ENCODE measurements at places on chromosomes 16 and 17.

DNA sequence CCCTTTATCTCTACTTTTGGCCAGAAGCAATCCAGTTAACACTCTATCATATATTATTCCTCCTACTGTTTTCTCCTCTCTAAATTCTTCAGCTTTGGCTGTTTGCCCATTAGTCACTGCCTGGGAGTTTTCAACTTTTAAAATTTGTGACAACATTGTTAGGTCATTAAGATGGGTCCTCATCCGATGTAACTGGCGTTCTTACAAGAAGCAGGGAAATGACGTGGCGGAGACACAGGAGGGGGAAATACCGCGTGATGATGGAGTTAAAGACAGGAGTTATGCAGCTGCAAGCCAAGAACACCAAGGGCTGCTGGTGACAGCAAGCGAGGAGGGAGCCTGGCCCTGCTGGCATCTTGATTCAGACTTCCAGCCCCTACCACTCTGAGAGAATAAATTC, 34.8 kb upstream of the CPHXL start:
- DNase-seq, result peak; percentile 45

GRCh38 chr17:61567045-61567802, 23.8 kb downstream of the NACA2 start:
- no peak for DNase-seq

- no peak for DNase-seq
These were observed 86.1 kb upstream of the HSBP1 start for GRCh38 chr16:83721676-83722075.

DNA sequence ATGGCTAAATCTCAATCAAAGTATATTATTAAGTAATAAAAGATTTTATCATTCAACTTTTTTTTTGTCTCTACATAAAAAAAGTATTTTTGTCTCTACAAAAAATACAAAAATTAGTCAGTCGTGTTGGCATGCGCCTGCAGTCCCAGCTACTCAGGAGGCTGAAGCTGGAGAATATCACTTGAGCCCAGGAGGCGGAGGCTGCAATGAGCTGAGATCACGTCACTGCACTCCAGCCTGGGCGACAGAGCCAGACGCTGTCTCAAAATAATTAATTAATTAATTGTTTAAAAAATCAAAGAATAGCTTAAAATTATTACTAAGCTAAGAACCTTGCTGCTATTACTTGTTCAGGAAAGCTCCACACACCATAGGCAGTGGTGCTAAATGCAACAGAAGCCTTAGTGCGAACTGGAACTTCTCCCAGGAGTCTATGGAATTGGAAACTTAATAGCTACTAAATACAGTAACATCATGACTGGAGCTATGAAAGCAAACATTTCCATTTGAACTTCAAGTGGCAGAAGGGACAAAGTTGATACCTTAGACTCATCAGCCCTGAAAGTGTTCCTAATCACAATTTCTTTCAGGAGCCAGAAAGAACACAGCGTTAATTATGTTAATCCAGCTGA, 22.6 kb downstream of the ADCY9 start:
- peak; percentile 55 for DNase-seq

DNA sequence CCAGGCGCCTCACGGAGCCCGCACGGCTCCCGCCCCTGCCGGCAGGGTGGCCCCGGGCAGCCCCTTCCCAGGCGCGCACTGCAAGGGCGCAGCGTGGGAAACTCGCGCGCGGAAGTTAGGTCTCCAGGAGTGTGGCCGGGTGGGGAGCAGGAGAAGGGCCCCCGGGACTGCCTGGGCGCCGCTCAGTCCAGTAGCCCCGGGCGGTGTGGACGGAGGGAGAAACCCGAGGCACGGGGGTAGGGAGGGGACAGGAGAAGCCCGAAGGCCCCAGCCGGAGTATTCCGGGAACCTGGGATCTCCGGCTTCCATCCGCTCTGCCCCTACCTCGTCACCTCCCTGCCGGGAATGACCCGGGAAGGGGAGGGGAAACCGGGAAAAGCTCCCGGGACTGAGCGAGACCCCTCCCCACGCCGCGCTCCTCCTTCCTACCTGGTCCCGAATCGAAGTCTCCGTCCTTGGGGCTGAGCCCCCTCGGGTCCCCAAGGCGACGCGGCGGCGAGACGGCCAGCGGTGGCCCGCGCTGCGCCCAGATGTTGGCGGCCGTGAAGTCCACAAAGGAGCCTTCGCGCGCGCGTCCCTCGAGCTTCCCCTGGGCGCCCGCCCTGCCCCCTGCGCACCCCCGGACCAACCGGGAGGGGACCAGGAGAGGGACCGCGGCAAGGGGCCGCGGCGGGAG, 418 bp downstream of the SOCS3 start:
- peak; percentile 48 for DNase-seq

DNA sequence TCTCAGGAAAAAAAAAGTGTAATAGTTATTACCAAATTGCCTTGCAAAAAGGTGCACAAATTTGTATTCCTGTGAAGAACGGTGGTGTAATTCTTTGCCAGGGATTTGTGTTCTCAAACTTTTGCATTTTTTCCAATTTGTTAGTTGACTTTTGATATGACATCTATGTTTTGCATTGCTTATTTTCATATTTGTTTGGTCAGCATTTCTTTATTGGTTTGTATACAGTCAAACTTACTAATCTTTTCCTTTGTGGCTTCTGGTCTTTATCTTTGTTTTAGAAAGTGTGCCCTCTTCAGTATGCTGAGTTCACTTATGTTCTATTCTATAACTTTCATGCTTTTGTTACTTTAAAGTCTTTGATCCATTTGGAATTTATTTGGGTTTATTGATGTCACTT, 226.2 kb upstream of the ZFHX3 start:
- no peak for DNase-seq

DNA sequence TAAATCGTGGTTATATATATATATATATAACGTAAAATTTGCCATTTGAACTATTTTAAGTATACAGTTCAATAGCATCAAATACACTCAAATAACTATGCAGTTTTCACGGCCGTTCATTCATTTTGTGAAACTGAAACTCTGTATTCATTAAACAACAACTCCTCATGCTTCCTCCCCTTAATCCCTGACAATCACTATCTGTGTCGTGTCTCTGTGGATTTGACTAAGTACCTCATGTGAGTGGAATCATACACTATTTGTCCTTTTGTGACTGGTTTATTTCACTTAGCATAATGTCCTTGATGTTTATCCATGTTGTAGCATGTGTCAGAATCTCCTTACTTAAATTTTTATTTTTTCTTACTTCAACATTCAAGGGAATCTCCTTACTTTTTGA, 2.8 kb downstream of the CCL23 start:
- DNase-seq, result no peak

DNA sequence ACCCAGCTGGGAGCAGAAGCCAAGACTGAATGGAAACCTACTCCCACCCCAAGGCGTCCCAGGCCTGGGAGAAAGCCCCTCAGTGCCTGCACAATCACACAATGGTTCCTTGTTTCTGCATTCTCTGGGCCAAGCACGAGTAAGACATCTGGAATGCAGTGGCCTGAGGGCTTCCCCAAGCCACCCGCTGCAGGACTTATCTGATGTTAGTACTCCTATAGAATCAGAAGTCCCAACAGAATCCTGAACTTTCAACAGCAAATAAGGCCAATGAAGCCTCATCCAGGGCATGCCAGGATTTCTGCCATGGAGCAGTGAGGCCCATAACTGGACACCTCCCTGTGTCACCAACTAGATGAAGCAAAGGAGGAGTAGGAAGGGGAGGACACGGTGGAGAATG, 28.6 kb downstream of the MYO18A start:
- DNase-seq, result peak; percentile 74

- no peak for DNase-seq
These were observed 139.8 kb upstream of the GSE1 start for GRCh38 chr16:85473323-85473722.

DNA sequence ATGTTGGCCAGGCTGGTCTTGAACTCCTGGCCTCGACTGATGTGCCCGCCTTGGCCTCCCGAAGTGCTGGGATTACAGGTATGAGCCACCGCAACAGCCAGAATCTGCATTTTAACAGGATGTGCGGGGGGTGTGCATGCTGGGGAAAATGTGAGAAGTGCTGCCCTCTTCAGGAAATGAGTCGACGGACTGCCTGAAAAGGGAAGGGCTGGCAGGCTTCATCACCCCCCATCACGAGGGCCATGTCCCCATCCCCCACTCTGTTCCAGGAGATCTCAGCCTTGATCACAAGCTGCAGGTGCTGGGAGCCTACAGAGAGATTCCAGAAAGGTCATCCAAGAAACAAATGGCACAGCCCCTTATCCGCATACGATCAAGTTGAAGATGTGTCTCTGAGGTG, 195.3 kb upstream of the RPL38 start:
- no peak for DNase-seq

DNA sequence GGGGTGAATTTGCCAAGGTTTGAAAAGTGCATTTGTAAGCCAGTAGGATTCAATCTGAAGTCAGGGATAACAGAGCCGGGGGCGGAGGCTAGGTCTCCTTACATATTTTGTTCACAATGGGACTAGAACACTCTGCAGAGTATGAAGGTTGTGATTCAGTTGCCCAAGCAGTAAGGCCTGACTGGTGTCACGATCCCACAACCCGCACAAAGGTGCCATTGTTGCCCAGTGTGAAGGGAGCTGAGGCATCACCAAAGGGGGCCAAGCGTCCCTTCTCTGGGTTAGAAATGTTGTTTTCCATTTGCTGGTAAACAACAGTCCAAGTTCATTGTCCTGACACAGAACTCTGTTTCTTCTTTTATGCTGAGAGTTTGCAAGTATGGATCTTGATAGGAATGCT, 471.8 kb downstream of the MAF start:
- DNase-seq, result no peak

DNA sequence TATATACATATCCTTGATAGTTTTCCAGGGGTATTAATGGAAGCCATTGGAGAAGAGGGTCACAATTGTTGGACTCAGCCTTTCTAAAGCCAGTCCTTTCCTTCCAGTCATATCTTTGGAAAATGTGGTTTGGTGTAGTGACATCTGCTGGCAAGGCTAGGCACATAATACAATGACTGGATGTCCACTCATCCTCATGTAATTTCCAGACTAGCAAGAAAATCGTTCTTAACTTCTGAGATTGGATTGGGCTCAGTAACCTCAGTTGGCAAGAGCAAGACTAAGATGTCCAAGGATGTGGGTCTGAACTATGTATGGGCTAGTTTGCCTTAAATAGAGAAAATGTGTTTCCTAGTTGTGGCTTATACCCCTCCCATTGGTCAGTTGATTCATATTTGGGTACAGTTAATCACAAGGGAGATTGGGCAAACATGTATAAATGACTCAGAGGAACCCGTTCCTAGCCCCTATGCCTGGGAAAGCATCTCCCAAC, 8.7 kb upstream of the KAT7 start:
- DNase-seq, result peak; percentile 88

DNA sequence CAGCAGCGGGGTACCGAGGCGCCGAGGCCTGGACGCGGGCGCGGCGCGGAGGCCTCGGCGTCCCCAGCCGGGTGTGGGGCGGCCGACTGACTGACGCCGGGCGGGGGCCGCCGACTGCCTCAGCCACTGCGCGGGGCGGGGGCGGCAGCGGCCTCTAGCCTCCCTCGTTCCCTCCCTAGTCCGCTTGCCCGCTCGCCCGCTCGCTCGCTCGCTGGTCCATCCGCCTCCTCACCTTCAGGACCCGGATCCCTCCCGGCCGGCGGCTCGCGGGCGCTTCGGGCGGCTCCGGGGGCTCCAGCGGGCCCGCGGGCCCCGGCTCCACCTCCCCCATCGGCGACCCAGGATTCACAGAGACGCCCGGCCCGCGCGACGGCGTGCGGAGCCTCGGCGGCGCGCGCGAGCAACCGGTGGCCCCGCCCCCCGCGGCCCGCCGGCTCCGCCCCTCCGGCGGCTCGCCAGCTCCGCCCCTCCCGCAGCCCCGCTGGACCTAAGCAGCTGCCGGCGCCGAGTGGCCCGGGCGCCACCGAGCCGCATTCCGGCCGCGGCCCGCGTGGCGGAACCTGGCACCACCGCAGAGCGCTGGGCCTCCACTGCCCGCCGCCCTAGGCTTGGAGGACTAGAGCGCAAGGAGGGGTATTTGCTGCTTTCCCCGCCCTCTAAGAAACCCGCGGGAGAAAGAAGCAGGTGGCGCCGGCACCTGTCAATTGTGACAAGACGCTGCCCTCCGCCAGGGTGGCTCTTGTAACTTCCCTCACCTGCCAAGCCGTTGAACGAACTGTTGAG, 773 bp downstream of the PHLPP2 start:
- peak; percentile 56 for DNase-seq

DNA sequence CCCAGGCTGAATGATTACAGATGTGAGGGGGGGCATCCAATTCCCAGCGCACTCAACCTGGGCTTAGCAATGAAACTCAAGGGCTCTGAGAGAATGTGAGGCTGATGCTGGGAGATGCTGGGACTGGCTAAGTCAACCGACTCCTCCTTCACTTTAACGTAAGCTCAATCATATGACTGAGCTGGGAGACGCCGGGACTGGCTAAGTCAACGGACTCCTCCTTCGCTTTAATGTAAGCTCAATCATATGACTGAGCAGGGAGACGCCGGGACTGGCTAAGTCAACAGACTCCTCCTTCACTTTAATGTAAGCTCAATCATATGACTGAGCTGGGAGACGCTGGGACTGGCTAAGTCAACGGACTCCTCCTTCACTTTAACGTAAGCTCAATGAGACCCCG, 179.4 kb downstream of the VPS53 start:
- DNase-seq, result no peak

DNA sequence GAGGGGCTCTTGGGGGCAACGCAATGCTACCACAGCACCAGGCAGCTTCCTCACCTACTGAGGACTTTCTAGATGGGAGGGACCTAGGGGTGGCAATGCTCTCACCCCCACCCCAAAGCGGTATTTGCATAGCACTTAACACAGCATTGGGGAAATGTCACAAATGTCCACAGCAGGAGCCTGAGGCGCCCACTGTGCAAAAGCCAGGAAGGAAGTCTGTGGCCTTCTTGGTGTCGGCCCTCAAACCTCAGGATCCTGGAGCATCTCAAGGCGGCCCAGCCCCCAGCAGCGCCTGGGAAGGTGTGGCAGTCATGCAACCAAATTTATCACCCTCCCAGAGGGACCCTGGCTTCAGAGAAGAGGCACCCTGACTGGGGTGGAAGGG, 45.3 kb downstream of the WNT3 start:
- DNase-seq, result no peak

GRCh38 chr17:77685881-77686486, 272.5 kb upstream of the TNRC6C start:
- no peak for DNase-seq

DNA sequence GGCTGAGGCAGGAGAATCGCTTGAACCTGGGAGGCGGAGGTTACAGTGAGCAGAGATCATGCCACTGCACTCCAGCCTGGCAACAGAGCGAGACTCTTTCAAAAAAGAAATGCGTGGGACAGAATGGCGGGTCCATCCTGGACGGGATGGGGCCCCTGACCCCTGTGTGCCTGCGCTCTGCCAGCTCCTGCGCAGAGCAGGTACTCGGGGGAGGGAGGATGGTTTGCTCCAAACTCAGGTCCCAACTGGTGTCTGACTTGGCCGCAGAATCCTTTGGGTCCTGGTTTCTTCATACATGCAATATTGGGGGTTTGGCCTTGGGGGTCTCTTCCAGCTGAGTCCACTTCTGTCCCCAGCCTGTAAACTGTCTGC, 10.4 kb downstream of the CHMP6 start:
- no peak for DNase-seq

Measured in fibroblast of pulmonary artery (primary cell).